Activated T-helper 1 cell treated with anti-CD3 and anti-CD28 coated beads, Interleukin-12 subunit alpha, Interleukin-12 subunit beta, Interleukin-2, Interleukin-4 antibody, amounts not matched to agents 30 ng/mL and 10 ng/mL and 1 ng/mL, durations not matched to agents 14 hours and 24 hours and 36 hours (primary cell): ENCODE measurements at places on chromosomes 6 and 20.

GRCh38 chr6:37632989-37633550 is 64.6 kb downstream of the MDGA1 start:
- DNase-seq: no peak

- DNase-seq: no peak
These were observed 240.3 kb downstream of the TPBG start for GRCh38 chr6:82603871-82604270.

DNA sequence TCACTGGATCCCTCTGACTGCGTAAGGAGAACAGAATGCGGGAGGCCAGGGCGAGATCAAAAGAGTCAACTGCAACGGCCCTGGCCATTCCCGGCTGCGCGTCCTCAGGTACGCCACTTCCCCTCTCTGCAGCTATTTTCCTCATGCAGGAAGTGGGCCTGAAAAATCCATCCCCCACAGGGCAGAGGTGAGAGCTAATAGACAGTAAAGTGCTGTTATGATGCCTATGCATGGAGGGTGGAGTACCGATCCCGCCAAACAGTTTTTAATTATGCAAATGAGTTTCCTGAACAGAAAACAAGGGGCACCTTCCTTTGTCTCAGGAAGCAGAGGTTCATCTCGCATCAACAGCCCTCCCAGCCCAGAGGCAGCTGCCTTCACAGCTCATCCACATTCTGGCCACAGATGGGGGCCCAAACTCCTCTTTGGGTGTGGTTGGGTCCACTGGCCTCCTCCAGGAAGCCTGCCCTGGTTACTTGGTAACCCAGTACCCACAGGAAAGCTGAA is 9.3 kb downstream of the PREX1 start:
- DNase-seq: peak; percentile 16

DNA sequence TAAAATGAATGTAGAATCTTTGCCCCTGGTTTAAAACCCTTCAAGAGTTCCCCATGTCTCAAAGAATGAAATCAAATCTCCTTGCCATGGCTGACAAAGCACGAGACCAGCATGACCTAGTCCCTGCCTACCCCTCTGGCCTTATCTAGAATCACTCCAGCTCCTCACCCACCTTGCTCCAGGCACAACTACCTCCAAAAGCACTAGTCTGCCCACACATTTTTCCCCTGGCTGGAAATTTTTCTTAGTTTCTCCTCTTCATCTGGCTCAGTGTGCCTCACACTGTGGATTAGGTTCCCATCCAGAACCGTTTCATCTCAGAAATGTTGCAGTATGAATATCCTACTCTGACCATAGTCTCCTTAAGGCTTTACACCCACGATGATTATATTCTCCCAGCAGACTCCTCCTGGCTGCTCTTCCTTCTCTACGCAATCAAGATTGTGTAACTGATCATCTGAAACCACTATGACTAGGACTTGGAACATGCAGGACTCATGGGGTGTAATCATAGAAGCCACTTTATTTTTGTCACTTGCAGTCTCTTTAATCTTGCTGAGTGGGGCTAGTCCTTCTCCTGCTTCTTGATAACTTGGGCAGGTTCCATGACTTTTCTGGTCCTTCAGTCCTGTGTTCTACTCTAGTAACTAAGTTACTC is 7.8 kb upstream of the MRS2 start:
- DNase-seq: no peak

GRCh38 chr6:101224751-101225150 is 168.8 kb upstream of the GRIK2 start:
- DNase-seq: no peak

DNA sequence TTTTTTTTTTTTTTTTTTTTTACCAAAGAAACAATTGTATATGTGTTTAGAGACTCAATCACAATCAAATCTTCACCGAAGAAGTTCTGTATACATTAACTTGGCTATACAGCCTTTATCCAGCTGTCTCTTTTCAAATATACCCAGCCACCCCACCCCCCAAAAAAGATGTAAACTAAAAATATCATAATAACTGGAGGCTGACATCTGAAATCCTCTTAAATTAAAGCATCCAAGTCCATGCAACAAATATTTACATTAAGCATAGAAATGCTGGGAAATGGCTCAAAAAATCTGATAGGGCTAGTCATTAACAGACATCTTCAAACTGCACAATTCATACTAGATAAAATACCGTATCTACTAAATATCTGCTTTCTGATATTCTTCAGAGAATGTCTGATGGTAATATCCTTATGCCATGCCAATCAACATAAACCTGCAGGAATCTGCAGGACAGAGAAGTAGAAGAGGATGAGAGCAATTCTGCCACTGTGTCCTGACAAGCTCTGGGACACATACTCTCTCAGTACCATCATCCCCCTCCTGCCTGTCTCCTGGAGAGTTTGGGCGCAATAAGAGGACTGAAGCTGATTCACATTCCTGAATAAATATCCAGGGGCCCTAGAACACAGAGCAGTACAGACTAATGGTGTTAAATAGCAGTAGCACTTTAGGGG is 152.4 kb downstream of the KIF6 start:
- no peak for DNase-seq

DNA sequence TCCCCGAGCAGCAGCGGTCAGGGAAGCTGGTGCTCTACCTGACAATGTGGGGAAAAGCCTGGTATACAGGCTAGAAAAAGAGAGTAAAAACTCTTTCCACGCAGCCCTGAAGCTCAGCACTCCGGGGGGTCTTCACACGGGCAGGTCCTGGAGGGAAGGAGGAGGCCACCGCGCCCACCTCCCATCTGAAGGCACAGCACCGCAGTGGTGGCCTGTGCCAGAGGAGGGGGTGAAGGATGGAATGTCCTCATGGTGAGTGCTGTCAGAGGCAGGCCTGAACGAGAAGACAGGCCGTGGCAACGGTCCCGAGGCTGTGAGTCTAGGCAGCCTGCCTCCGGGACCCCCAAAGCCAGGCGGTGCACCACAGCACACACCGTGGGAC is 5.8 kb downstream of the SLC2A4RG start:
- DNase-seq: no peak

DNA sequence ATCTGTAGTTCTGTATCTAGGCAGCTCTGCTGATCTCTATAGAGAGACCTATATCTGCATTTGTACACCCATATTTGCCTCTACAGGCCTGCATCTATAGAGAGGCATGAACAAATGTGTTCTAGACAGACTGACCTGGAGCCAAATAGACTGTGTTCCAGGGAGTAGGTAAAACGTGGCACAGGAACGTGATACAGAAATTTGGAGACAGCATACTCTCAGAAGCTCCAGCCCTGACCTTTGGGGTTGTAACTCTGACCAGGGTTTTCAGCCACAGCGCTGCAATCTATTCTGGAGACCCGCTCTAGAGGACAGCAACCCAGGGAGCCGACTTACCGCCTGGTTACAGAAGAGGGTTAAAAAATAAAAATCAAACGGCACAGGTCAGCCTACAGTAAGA is 983 bp downstream of the RBBP9 start:
- DNase-seq: no peak

DNA sequence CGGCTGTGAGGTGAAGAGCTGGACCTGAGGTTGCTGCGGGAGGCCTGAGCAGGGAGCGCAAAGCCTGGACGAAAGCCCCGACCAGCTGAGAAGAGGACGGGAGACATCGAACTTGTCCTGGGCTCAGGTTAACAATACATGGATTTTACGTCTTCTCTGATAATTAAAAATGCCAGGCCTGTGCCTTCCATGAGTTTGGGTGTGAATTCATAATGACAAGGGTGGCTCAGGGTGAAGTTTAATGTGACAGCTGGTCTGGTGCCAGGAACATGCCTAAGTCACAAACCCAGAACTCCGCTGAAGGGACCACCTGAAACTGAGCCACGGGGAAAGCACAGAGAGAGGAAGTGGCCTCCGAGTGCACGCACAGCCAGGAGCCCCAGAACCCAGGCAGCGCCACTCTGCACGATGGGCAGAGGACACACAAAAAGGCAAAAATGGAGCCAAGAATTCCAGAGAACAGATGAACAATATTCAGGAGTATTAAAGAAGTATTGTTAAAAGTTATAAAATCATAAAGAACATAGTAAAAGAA is 150.1 kb upstream of the RPS6KA2 start:
- DNase-seq: no peak

DNA sequence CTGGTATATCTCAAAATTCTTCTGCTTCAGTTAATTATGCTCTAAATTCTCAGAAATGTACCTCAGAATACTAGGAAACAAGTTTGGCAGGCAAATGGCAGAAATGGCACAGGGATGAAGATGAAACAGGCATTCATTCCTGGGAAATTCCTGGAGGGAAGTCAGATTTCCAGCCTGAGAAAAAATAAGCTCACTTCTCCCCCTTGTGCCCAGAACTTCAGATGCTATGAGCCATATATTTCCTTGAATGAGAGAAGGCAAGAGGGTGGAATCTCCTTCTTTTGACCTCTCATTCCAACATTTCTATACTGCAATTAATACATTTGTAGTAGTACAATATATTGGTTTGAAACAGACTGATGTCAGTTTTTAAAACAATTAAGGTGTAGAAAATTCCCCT is 22.8 kb downstream of the RGS17 start:
- no peak for DNase-seq

DNA sequence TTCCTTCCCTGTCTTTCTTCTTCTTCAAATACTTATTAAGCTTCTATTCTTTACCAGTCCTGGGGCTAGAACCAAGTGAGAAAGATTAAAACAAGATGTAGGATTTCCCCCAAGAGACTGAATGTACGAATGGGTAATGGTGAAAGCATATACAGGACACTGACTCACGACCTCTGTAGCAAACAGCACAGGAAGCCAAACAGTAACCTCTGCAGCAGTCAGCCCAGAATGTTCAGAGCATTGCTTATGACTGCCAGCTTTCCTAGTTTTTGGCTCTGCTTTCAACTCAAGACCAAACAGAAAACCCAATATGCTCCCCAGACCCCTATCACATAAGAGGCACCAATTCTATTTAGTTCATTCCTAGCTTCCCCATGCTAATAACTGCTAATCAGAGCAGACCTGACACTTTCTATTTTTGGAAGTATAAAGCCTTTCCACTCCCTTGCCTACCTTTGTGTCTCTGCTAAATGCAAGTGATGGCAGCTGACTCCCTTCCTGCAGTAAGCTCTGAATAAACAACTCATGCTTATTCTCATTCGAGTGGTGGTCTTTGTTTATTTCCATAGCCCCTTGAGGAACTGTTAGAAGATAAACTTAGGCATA is 690.6 kb downstream of the EPM2A start:
- no peak for DNase-seq

DNA sequence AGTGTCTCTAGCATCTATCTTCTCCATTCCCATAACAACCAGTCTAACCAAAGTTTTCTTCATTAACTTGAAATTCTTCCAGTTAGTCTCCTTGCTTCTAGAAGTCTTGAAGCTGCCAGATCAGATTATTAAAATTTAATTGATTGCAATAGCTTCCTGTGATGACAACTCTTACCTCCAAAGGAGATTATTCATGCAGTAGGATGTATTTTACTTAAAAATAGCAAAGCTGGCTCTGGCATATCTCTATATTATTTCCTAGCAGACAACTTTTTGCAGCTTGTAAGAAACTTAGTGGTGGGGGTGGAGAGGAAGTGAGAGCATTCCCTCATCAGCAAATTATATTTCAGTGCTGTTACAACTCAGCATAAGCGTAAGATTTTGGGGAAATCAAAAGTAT is 290.4 kb downstream of the GRIK2 start:
- DNase-seq: no peak

- no peak for DNase-seq
These were observed 1.7 kb upstream of the SLC12A5 start for GRCh38 chr20:46027245-46027853.

- no peak for DNase-seq
These were observed 130.0 kb upstream of the SGK1 start for GRCh38 chr6:134447883-134448387.

GRCh38 chr6:9334979-9335378 is 899.6 kb upstream of the SLC35B3 start:
- DNase-seq: no peak

DNA sequence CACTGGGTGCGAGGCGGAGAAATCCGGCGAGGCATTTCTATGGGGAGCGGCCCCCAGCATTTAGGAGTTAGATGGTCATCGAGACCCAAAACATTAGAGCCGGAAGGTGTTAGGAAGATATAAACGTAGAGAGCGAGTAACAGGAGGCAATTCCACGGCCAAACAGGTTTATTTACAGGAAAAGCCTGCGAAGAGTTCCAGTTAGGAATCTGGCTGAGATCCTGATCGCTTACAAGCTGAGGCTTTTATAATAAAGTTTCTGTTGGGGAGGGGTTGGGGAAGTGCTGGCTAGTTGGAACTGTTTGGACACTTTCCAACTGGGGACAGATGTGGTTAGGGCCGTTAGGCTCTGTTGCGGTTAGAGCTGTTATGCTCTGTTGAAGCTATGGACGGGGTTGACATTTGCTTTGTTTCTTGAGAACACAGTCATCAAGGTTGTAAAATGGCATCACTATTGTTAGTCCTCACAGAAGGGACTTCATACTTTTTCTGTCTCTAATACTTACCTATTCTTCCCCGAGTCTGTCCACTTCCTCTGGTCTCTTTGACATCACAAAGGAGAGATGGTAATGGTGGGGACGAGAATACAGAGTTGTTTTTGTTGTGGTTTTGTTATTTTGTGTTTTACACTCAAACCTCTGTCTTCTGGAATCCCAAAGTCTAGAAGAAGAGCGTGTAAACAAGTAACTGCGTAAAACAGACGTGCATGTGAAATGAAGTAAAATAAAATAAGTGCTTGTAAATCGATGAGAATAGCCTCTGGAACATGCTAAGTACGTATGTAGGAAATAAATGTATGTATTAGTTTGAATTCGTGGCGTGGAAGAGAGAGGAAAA is 554 bp upstream of the ZSCAN31 start:
- DNase-seq: no peak

GRCh38 chr6:90322976-90323474 is 26.4 kb upstream of the BACH2 start:
- DNase-seq: no peak

DNA sequence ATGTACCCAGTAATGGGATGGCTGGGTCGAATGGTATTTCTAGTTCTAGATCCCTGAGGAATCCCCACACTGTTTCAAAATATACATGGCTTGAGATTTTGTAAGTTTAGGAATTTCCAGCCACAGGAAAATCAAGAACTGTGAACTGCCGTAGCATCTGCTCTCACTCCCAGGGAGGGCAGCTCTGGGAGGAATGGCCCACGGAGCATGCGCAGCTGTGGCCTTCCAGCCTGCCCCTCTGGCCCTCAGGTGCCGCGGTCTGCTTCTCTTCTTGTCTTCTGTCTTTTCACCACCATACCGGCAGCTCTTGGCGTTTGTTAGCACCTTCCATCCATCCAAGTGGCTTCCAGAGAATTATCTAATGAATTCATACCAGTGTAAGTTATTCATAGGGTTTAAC is 19.9 kb upstream of the EXOC2 start:
- no peak for DNase-seq

- DNase-seq: no peak
These were observed 179.9 kb downstream of the CDC5L start for GRCh38 chr6:44567406-44567805.
